ENCODE measurements at places on chromosomes 2 and 18.

DNA sequence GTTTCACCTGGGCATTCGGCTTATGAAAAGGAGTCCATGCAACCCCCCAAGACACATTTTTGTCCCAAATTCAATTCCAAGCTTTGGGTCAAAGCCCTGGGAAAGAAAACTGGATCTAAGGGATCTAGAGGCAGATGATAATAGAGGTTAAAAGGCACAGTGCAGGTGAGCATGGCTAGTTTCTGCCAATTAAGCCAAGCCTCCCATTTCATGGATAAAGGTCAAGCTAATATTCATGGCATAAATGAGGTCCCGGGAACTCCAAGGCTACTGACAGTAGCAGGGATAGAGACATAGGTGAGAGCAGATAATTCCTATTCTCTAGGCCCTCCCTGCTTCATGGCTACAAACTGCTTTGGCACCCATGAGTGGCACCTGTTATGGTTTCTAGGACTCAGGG lies 83.1 kb downstream of the CAMKMT start:
- DNase-seq: no peak

DNA sequence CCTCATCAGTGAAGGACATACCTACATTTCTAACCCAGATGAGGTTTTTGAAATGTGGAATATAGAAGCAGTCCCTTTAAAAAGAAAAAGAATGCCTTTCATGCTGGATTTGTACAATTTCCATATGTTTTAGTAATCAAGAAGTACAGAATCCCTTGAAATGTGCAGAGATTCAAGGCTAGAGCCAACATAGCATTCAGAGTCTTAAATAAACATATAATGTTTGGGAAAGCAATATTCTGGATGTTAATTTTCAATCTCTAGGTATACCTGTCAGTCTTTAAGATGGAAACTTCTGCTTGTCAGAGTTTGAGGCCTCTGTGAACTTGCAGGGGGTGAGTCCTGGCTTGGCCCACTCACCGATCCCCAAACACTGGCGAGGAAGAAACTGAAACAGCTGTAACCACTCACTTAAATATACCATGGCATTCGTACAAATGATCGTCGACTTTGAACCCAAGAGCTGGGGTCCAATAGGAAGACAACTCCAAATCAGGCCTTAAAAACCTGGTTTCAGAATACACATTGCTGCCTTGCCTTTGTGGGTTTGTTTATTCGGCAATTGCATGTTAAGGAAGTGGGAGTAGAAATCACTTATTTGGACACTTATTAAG lies 132.8 kb upstream of the NCK2 start:
- no peak for DNase-seq

GRCh38 chr18:61651880-61652268 lies 240.9 kb downstream of the RNF152 start:
- no peak for DNase-seq

GRCh38 chr18:63148449-63149301 lies 170.9 kb downstream of the BCL2 start:
- DNase-seq: no peak

DNA sequence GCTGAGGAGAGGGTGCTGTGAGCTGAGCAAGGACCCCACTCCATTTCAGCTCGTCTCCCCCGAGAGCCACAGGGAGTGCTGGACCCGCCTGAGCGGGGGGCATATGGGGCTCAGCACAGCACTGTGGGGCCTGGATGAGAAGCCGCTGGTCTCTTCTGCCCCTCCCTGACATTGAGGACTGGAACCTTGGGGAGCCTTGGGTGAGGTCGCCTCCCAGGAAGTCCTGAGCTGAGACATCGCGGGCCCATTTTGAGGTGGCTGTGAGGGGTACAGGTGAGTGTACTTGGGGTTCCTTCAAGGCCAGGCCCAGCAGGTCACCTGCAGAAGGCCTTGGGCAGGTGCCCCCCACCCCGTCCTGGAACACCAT lies 3.1 kb upstream of the AQP12A start:
- no peak for DNase-seq

DNA sequence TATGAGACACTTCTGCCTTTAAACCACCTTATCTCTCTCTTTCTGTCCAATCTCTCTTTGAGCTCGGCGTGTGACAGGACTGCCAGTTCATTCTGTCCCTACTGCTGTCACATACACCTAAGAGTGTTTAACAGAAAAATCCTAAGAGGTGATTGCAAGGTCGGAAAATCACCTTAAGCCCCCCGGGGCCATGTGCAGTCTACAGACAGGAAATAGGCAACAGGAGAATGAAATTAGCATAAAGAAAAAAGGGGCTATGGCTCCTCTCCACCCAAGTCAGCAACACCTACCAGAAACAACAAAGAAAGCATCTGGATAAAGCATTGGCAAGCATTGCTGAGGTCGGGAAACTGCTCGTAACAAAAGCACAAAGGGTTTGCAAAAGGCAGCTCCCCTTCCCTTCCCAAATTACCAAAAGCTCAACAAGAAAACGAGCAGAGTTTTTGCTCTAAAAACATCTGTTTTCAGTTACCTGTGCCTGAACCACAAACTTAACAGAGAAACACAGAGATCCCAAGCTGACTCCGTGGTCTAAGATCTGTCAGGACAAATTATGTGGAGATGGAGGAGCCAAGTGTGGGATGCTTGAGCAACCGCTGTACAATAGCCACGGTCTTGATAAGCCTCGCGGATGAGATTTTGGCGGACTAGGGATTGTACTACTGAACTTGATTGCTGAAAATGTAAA lies 30.4 kb downstream of the ANKRD44 start:
- DNase-seq: no peak

GRCh38 chr18:489244-490023 lies 11.1 kb downstream of the COLEC12 start:
- no peak for DNase-seq

DNA sequence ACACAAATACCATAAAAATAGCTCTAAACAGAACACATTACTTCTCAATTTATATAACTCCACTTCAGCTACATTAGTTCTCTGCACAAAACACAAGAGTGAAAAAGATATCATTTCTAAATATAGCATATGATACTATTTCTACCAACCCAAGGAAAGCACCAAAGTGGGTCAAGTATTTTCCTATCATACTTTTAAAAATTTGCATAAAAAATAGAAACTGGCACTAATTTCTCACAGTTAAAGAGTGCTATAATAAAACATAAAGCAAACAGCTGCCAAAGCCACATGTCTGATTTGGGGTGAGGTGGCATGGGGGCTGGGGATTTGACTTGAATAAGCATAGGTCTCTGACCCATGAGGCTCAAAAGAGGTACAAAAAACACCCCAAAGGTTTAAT lies 61.5 kb downstream of the BARD1 start:
- no peak for DNase-seq

GRCh38 chr2:235263205-235264120 lies 230.4 kb upstream of the AGAP1 start:
- DNase-seq: no peak

DNA sequence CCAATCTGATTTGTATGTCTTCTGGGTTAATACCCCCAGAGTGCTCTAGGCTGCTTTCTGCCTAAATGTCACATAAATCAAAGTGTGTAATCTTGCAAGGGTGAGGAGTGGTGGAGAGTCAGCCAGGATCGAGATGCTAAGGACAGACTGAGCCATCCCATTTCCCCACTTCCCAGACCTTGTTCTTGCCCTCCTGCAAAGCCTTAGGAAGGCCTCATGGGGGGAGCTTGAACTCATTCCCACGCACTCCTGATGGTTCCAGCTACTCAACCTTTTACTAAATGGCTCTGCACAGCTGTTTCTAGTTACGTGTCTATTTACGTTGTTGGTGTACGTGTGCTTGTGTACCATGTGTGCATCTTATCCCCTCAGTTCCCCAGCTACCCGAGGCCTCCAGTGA lies 423.6 kb upstream of the TNP1 start:
- DNase-seq: no peak

GRCh38 chr2:43714164-43714563 lies 37.9 kb upstream of the C1GALT1C1L start:
- no peak for DNase-seq

DNA sequence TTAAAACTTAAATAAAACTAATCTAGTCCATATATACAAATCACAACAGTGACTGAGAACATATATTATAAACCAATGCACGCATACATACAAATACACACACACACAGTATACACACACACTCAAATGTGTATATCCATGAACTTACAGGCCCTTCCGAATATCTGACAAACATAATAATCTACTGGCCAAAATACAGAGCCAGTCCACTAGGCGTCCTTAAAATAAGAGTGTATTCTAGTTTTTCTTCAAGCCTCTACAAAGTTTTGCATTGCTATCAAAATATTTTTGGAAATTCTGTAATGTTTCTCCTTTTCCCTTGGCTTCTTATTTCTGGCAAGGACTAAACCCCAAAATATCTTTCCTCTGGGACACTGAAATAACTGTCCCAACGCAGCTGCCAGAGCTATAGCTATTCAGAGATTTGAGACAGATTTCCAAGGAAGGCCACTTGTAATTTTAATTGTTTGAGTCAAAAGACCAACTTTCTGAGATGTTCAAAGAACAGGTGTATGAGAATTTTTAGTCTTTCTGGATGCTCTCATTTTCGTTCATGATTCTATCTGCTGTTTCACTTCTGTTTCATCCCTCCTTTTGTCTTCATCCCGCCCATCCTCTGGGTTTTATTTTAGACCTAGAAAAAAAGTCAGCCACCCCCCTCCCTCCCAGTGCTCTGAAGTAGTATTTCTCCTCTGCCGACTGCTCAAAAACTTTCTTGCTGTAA lies 24.1 kb upstream of the SP3 start:
- DNase-seq: no peak

GRCh38 chr2:27527182-27527581 lies 30.5 kb downstream of the GCKR start:
- no peak for DNase-seq

GRCh38 chr18:9679125-9679524 lies 29.0 kb upstream of the RAB31 start:
- no peak for DNase-seq

GRCh38 chr2:126942427-126943203 lies 43.9 kb downstream of the TEX51 start:
- no peak for DNase-seq

GRCh38 chr2:144343145-144343544 lies 176.8 kb downstream of the ZEB2 start:
- no peak for DNase-seq

GRCh38 chr2:119225926-119226325 lies 2.3 kb downstream of the STEAP3 start:
- no peak for DNase-seq

DNA sequence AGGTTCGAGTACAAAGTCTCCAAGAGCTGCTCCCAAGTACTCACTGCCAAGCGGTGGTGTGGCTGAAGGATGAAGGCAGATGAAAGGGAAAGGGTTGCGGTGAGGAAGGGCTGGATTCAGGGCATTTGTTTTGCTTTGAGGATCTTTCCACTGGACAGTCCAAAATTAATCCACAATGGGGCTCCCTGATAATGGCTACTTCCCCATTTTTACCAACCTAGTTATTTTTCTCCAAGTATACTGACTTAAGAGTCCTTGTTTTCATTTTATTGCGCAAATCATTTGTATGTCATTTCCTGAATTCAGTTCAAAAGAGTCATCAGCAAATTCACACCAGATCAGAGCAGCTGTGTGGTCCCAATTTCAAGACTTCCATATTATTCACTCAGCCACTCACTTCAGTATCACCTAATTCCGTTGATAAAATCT lies 464 bp upstream of the SESTD1 start:
- DNase-seq: no peak

DNA sequence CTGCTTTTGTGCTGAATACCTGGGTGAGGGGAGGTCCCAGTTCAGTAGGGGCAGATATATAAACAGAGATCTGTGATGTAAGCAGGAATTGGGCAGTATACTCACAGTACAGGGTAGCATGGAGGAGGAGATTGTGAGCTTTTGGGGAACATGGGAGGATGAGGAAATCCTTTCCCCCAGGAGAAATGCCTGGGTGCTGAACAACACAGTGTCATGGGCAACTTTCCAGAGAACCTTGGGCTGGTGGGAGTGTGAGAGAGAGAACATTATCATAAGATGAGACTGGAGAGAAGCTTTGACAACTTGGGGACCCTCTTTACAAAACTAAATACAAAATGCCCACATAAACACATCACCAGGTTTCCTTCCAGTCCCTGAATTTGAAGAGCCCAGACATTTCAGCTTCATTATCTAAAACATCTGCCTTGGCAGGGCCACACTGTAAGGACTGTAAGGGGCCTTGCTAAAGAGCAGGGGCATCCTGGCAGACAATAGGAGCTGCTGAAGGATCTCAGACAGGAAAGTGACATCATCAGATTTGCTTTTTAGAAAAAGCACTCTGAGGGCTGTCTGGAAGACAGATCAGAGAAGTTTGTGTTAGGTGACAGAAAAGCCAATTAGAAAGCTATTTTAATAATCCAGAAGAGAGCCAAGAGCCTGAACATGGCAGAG lies 303.1 kb upstream of the FBXO11 start:
- DNase-seq: no peak

DNA sequence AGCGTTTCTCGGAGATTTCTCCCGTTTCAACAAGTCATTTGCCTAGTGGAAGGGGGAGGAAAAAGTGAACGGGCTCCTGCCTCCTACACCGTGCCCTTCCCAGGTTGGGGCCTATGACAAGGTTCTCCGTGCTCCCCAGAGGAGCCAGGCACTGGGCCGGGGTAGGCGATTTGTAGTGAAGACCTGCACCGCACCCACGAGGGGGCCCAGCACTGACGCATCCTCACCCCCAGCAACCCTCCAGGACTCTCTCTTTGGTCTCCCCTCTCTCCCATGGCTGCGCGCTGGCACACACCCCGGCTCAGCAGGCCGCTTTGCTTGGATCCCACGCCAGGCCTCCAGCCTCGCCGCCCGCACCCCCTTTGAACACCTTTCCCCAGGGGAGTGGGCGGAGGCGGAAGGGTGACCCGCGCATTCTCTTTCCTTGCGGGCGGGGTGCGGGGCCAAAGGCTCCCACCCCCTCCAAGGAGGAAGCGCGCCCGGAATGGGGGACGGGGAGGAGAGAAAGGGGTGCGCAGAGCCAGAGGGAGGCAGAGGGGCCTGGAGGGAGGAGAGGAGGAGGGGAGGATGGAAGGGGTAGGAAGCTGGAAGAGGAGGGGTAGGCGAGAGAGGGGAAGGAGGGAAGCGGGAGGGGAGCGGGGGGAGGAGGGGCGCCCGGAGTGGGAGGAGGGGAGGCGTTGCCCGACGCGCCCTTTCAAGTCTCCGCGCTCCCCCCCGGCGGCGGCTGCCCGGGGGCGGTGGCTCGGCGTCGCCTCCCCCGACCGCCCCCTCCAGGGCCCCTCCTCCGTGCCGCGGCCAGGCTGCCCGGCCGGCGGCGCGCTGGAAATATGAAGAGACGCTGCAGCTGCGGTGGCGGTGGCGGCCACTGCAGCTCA lies at the start of gene APCDD1:
TSS of gene APCDD1 (plus strand) at position 830 of the 875 bp plus-strand sequence. CDS start 347 bp downstream, outside the sequence.
- DNase-seq: no peak

DNA sequence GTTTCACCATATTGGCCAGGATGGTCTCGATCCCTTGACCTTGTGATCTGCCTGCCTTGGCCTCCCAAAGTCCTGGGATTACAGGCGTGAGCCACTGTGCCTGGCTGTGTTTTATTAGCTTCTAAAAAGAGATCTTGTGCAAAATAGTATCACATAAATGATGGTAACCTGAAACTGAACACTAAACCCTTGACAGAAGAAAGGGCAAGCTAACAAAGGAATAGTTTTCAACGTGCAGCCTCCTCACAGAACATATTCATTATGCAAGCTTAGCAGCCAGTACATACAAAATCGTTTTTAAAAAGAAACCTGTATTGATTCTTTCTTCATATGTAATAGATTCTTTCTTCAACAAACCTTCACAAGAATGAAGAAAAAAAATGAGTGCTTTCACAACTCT lies 20.6 kb downstream of the CHN1 start:
- no peak for DNase-seq

- no peak for DNase-seq
These were observed 140.4 kb downstream of the CELF4 start for GRCh38 chr18:37425222-37425621.

- DNase-seq: no peak
These were observed 98.2 kb downstream of the EIPR1 start for GRCh38 chr2:3279236-3279960.

Data from stimulated activated naive CD4-positive, alpha-beta T cell treated with Interleukin-2 at 50 U/mL for 16 hours (primary cell).